ENCODE measurements at places on chromosomes 2 and 18.
A peak's percentile ranks its signal among the peaks of the same experiment; 100 is the strongest.

- DNase-seq: no peak
Observed at GRCh38 chr2:123077101-123077500, 948.0 kb upstream of the CNTNAP5 start.

GRCh38 chr18:31920277-31920676 lies 22.7 kb downstream of the TRAPPC8 start:
- no peak for DNase-seq

DNA sequence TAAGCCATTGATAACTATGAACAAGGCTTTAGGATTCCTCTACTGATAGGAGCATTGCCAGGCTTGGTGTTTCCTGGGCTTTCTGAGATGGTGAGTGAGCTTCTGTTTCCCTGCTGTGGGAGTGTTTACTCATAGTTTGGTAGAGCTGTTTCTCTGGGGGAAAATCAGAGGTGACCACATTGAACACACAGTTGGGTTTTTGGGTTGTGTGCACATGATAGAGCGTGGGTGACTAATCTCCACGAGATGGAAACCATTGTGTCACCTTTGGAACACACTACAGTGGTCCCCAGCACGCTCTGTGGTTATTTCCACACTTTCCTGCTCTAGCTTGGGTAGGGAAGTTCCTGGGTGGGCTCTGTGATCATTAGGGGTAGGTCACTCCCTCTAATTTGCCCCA lies 5.4 kb downstream of the IL1R1 start:
- DNase-seq: peak; percentile 54

DNA sequence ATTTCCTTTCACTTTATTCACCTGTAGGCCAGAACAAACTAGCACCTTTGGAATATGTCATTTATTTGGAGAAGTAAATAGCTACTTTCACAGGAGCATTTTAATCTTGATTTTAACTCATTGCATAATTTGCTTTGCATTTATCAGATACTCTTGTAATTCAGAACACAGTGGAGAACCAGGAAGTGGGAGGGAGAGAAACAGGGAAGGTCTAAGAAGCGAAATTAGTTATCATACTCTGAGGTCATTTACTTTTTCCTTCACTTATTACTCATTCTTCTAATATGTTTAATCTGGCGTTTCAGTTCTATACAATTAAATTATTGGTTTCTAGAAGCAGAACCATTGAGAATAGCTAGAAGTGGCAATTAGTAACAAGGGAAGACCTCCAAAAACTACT lies 20.7 kb downstream of the RBM44 start:
- no peak for DNase-seq

GRCh38 chr2:160425434-160426151 lies 68.0 kb downstream of the RBMS1 start:
- DNase-seq: no peak

DNA sequence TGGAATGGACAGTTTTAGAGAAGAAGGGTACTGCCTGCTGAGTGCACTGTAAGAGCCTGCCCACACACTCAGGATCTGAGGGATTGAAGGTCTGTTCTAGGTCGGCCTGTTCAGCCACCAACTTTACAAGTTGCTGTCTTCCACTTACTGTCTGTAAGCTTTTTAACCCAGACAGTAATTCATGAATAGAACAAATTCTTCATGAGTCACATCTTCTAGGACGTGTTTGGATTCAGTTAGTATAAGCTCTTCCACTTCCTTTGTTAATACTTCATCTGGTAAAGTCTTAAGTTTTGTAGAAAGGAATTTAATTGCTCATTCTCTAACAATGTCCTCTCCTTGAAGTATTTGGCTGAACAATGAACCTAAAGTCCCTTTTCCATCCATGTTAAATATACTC lies 74.6 kb downstream of the PDE11A start:
- DNase-seq: no peak

DNA sequence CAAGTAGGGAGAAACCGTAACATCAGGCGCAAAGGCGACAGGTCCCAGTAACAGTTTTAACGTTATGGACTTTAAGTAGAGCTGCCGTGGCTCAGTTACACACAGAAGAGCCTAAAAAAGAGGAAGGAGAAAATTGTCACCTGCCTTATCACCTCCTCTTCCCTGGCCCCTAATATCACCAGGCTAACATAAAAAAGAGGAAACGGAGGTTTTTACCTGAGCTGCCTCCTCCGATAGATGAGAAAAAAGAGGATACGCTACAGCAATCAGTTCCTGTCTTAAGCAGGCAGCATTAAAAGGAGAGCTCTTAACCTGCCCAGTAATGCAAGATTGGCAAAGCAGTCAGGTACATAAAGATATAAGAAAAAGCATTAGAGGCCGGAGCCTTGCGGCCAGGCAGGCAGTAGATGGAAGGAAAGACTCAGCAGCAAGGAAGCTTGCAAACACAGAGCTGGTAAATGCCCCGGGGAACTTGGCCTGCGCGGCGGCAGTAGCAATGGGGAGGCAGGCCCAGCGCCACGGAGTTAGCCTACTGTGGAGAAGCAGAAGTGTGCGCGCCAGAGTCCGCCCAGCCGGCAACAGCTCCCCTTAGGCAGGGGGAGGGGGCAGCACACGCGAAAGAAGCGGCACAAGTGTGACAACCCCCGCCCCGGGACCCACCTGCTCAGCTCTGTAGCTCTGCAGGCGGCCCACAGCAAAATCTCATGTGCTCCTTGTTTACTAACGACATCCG lies 116.3 kb upstream of the SCN7A start:
- no peak for DNase-seq

DNA sequence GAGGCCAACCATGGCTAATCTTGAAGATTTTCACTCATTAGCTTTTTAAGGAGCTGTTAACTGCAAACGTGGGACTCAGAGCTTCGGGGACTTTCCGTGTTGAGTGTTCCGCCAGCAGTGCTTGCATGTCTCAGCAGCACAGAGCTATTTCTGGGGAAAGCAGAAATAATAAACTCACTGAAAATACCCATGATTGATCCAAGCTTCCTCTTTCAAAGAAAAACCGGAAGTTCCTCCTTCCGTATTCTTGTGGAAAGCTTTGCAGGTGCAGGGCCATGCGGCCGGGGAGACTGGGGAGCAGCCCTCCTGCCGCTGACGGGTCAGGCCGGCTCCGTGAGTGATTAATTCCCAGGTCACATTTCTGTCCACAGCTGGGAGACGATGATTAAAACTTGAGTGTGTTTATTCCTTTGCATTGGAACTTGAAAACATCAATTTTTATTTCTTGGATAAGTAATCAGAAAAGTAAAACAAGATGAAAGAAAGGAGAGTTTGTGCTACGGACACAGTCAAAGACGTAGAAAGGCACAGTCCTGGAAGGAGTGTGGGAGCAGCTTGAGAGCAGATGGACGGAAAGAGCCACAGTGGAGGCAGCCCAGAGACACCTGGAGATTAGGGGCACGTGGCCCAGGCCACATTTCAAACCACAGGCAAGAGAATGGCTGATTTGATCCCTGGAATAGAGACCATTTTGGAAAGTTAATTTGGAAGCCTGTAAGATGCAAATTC lies 54.2 kb upstream of the CTDP1 start:
- DNase-seq: no peak

GRCh38 chr2:207612714-207613113 lies 12.5 kb downstream of the METTL21A start:
- DNase-seq: no peak

GRCh38 chr2:236346366-236346765 lies 82.2 kb upstream of the ASB18 start:
- no peak for DNase-seq

DNA sequence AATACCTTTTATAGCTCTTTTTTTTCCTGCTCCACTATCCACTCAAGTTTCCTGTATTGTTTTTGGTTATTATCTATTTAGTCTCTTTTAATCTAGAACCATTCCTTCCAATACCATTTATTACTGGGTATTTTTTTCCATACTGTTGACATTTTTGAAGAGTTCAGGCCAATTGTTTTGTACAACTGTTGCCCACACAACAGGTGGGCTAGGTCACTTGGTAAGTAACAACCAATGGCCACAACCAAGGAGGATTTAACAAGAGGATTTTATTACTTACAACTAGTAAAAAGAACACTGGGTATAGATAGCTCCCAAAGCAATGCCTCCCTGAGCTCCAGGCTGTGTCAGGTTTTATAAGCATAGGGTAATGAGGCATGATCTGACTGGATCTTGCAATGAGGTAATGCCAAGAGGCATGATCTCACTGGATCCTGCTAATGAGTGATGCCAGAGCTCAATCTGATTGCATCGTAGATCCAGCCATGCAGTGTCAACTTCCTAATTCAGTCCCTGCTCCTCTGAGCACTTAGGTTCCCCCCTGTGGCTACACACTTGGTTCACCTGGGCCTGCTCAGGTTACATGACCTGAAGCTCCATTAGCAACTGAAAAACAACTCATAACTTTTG lies 7.1 kb upstream of the CEP68 start:
- DNase-seq: no peak

DNA sequence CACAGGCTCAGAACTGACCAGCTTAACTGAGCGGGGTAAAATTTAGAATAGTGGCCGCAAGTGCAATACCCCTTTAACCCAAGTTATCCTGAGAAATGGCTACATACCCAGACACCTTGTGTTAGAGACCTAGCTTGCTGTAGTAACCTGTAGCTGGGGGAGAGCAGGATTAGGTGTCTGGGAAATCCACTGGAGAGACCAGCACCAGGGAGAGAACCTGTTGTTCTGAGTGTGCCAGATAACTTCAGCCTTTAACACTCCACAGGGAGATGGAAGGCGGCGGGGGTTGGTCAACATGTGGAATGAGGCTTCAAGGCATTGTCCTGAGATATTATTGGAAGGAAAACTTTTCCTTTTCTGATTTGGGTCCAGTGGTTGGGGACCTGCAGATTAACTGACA lies 356.0 kb downstream of the PTPRM start:
- no peak for DNase-seq

GRCh38 chr2:37730037-37730818 lies 58.8 kb upstream of the CDC42EP3 start:
- no peak for DNase-seq

DNA sequence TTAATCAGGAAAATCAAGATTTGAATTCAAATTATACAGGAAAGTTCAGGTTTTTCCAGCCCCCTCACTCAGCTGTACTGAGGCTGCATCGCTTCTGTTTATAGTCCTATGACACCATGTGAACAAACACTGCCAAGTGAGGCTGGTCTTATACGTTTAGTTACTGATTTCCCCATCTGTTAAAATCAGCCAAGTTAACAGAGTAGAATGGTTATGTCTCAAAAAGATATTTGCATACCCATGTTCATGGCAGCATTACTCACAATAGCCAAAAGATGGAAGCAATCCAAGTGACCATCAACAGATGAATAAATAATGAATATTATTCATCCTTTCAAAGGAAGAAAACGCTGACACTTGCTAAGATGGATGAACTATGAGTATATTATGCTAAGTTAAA lies 43.8 kb downstream of the REEP1 start:
- no peak for DNase-seq

DNA sequence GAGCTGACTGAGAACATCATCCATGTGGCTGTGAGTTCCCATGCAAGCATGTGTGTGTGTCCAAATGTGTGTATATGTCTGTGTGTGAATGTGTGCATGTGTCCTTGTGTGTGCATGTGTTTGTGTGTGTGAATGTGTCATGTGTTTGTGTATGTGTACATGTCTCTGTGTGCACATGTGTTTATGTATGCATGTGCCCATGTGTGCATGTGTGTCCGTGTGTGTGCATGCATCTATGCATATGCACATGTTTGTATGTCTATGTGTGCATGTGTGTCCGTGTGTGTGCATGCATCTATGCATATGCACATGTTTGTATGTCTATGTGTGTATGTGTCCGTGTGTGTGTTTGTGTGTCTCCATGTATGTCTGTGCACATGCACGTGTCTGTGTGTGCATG lies 99.7 kb downstream of the LBH start:
- no peak for DNase-seq

DNA sequence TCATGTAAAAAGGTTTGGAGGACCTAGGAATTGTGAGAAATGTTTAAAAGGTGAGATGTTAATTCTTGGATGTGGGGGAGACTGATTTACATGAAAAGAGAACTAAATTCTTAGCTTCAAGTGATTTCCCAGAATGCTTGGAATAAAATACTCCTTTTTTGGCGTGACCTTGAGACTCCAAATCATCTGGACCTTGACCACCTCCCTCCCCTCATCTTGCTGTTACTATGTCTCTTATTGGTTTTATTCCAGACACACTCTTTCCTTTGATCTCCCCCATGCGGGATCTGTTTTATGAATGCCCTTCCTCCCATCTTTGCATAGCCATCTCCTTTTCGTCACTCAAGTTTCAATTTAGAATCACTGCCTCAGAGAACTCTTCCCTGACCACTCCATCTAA lies 20.0 kb upstream of the LRRTM1 start:
- no peak for DNase-seq

GRCh38 chr2:204024503-204024902 lies 87.9 kb downstream of the ICOS start:
- DNase-seq: no peak

GRCh38 chr2:70643715-70644114 lies 90.1 kb upstream of the TGFA start:
- DNase-seq: peak; percentile 7

GRCh38 chr2:1874950-1875349 lies 130.6 kb upstream of the PXDN start:
- no peak for DNase-seq

DNA sequence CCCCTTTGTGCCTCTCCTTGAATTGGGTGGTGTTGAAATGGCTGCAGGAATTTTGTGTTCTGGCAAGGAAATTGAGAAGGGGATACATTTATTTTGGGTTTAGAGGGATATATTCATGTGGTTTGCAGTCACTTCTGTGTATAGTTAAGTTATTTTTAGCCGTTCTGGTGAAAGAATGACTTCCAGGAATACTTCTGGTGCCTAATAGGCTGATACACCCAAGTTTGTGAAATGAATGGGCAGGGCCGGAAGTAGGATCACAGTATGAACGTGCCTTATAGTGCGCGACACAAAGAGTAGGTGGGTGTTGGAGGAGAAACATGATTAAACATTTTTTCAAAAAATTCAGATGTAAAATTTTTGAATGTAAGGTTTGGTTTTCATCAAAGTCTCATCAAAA lies 168.6 kb upstream of the ATP5MC3 start:
- DNase-seq: no peak

DNA sequence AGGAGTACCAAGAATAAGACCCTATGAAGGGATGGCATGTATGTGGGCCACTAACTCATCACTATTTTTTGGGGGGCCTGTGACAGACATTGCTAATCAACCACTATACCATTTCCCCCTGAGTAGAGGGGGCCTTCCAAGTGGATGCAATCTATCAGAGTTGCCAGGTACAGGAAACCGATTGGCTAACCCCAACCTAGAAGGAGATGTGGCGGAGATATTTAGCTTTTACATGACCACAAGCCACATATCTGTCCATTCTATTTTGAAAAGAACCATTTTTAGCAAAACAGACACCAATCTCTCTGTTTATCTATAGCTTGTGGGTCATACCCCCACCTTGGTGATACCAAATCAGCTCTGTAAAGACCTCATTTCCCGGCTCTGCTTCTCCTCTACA lies 51.0 kb downstream of the PAX8 start:
- DNase-seq: no peak

All from stimulated activated CD4-positive, alpha-beta T cell treated with anti-CD3 and anti-CD28 coated beads, Interleukin-15, amount 100 ng/mL, for 48 hours (primary cell).